ENCODE measurements at places on chromosomes 11 and 22. TPM values are rescaled to one million over a fixed set of nuclear protein-coding genes. Genes with fewer than 3 reads are reported as not detected.
A peak's percentile ranks its signal among the peaks of the same experiment; 100 is the strongest.

GRCh38 chr11:100914415-100915110 lies 215.1 kb downstream of the PGR start:
- no peaks in the 10 kb centered on the region for H3K36me3 ChIP-seq
- no peak for DNase-seq
- H3K27me3 ChIP-seq, result no peaks in the 10 kb centered on the region
- no peak overlapping the region for H3K4me3 ChIP-seq
- no peak overlapping the region for H3K27ac ChIP-seq
- no peaks in the 10 kb centered on the region for H3K4me1 ChIP-seq

DNA sequence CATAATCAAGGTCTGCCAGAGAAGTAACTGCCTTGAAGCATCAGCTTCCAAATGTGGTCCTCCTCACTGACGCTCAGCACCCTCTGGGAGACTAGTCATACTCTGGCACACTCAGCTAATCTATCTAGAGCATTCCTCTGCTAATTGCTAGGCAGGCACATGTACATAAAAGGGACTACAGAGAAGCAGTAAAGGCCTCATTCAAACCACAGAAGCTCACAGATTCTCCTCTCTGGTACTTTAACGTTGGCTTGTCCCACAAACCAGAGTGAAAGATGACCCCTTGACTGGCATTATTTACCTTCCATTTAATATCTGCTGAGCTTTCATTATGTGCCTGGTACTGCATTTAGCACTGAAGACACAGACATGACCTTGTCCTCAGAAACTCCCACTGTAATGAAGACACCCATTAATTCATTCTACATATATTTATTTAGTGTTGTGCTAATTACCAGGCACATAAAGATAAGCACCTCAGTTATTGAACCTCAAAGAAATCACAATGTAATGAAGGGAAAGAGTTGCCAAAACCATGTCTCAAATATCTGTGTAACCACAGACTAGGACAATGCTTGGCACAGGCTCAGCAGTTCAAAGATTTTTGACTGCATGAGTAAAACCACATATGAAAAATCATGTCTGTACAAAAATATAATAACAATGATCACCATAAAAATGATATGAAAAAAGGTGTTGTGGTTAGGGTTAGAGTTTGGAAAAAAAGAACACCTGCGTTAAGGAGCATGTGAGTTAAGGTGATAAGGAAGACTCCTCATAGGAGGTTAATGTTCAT lies 550.4 kb downstream of the DLG2 start:
- no peak overlapping the region for H3K27ac ChIP-seq
- H3K27me3 ChIP-seq, result no peaks in the 10 kb centered on the region
- DNase-seq, result no peak
- no peak overlapping the region for H3K4me3 ChIP-seq
- H3K36me3 ChIP-seq, result no peaks in the 10 kb centered on the region

DNA sequence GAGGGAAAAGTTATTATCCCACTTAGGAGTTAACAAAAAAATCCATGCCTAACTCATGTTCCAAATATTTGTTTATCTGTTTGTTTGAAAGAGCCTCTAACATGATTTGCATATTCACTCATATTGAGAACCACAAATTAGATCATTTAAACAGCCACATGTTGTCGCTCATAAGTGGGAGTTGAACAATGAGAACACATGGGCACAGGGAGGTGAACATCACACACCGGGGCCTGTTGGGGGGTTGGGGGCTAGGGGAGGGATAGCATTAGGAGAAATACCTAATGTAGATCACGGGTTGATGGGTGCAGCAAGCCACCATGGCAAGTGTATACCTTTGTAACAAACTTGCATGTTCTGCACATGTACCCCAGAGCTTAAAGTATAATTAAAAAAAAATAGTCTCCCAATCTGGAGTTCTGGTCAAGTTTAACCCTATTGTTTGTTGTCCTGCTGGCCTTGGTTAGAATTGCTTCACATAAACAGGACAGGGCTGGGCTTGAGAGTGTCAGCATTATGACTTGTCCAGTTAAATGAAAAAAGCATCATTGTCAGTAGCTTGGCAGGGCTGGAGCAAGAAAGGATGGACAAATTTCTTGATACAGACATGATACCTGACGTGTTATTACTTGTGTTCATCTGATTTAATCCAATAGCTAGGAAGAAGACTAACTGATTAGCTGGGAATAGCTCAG lies 57.8 kb upstream of the PSMA1 start:
- H3K27ac ChIP-seq, result no peak overlapping the region
- no peaks in the 10 kb centered on the region for H3K36me3 ChIP-seq
- DNase-seq, result no peak

DNA sequence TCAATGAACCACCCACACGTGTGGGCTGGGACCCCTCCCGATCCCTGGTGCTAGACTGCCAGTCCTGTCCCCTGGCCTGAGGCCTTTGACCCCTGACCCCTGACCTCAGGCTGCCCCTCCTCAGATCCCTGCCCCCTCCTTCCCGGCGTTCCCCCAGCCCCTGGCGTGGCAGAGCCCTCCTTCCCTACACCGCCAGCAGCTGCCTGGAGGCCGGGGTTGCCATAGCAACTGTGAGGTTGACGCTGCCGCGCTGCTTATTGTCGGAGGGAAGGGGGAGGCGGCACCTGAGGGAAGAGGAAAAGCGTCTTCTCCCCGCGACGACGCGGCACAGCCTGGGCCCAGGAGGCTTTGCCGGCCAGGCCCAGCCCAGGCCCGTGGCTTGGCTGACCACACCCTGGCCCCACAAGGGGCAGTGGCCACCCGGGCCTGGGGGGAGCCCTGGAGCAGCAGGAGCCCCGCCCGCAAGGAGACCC lies 32.6 kb downstream of the SHANK3 start:
- no peaks in the 10 kb centered on the region for H3K4me1 ChIP-seq
- H3K36me3 ChIP-seq, result no peaks in the 10 kb centered on the region
- H3K27ac ChIP-seq, result no peak overlapping the region
- DNase-seq, result no peak
- no peaks in the 10 kb centered on the region for H3K27me3 ChIP-seq
- H3K4me3 ChIP-seq, result no peak overlapping the region

- H3K27ac ChIP-seq, result no peak overlapping the region
- H3K27me3 ChIP-seq, result no peaks in the 10 kb centered on the region
- no peaks in the 10 kb centered on the region for H3K36me3 ChIP-seq
- DNase-seq, result no peak
- no peaks in the 10 kb centered on the region for H3K4me1 ChIP-seq
These were observed 35.7 kb upstream of the GAB2 start for GRCh38 chr11:78453140-78453935.

DNA sequence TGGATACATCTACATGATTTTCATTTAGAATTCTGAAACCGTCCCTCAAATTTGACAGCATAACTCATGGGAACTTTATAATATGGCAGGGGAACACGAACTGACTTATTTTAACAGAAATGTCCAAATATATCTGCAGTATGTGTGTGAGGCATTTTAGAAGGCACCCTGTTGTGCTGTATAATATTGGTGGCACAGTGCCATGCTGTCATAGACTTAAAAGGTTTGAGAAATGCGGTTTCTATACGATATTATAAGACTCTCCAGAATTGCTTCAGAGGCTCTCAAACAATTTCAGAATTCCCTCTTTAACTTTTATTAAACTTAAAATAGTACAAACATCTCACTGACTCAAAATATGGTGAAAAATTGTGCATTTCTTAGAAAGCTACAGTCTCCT lies 181.6 kb downstream of the MSANTD4 start:
- H3K4me3 ChIP-seq, result no peak overlapping the region
- H3K4me1 ChIP-seq, result no peaks in the 10 kb centered on the region
- H3K27me3 ChIP-seq, result no peaks in the 10 kb centered on the region

- H3K27me3 ChIP-seq, result no peaks in the 10 kb centered on the region
- DNase-seq, result no peak
- H3K4me3 ChIP-seq, result no peak overlapping the region
- H3K4me1 ChIP-seq, result peaks cover 7% of the 10 kb centered on the region
These were observed 3.5 kb downstream of the IFT27 start for GRCh38 chr22:36772451-36772850.

DNA sequence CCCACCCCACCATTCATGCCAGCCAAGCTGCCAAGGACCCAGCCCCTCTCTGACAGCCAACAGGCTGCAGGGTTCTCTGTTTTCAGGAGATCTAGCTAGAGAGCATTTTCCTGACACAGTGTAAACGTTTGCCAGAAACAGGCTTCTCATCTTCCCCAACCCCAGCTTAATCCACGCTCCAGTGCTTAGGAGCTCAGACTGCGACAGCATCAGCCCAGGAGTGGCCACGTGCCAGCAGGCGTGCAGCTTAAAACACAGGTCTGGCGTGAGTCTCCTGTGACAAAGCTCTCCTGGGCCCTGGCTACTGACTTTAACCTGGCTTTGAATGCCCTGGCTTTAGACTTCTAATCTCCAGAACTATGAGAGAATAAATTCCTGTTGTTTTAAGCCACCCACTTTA lies 66.6 kb downstream of the GALNT18 start:
- H3K4me1 ChIP-seq, result no peaks in the 10 kb centered on the region
- H3K36me3 ChIP-seq, result no peaks in the 10 kb centered on the region
- H3K4me3 ChIP-seq, result no peak overlapping the region
- H3K27me3 ChIP-seq, result no peaks in the 10 kb centered on the region
- DNase-seq, result no peak

GRCh38 chr11:130124096-130124495 lies 35.5 kb upstream of the ST14 start:
- peaks cover 15% of the 10 kb centered on the region for H3K4me1 ChIP-seq
- peak overlapping the region; percentile 82 for H3K27ac ChIP-seq
- DNase-seq, result peak; percentile 21
- no peak overlapping the region for H3K4me3 ChIP-seq
- H3K27me3 ChIP-seq, result no peaks in the 10 kb centered on the region
- H3K36me3 ChIP-seq, result peaks cover 22% of the 10 kb centered on the region

DNA sequence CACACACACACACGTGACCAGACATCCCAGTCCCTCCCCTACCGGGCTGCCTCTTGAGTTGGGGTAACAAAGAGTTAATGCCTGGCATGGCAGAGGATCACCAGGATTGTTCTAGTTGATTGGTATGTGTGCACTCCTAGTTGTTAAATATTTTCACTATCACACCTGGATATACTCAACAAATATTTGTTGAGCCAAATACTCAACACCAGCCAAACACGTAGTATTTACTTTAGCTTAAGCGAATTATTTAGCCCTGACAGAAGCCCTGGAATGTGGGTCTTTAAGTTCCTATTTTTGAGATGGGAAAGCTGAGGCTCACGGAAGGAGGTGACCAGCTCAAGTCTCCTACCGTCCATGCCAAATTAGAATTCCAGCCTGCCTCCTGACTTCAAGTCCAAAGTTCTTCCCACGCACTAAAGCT lies 10.5 kb downstream of the CD3E start:
- no peaks in the 10 kb centered on the region for H3K36me3 ChIP-seq
- DNase-seq, result no peak
- H3K27ac ChIP-seq, result no peak overlapping the region
- peaks cover 20% of the 10 kb centered on the region for H3K4me1 ChIP-seq

- H3K27ac ChIP-seq, result peak overlapping the region; percentile 95
- H3K27me3 ChIP-seq, result no peaks in the 10 kb centered on the region
- peaks cover 11% of the 10 kb centered on the region for H3K36me3 ChIP-seq
- no peak overlapping the region for H3K4me3 ChIP-seq
- DNase-seq, result no peak
These were observed 2.3 kb upstream of the MALAT1 start for GRCh38 chr11:65496304-65497140.

DNA sequence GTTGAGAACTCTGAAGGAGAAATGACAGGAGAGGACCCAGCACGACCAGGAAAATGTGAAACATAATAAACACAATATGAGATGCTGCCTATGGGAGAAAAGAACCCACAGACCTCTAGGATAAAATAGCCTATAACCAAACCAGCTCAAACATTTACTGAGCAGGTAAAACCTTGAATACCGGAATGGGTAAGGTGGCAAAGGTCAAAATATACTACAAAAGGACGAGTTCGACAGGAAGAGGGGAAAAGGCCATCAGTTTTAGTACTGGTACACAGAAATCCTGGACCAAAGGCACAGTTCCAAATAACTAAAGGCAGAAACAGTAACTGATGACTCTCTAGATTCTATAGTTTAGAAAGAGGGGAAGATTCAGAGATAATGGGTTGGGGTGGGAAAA lies 96.3 kb downstream of the AMBRA1 start:
- H3K4me1 ChIP-seq, result no peaks in the 10 kb centered on the region
- H3K36me3 ChIP-seq, result peaks cover 6% of the 10 kb centered on the region
- H3K27me3 ChIP-seq, result no peaks in the 10 kb centered on the region

DNA sequence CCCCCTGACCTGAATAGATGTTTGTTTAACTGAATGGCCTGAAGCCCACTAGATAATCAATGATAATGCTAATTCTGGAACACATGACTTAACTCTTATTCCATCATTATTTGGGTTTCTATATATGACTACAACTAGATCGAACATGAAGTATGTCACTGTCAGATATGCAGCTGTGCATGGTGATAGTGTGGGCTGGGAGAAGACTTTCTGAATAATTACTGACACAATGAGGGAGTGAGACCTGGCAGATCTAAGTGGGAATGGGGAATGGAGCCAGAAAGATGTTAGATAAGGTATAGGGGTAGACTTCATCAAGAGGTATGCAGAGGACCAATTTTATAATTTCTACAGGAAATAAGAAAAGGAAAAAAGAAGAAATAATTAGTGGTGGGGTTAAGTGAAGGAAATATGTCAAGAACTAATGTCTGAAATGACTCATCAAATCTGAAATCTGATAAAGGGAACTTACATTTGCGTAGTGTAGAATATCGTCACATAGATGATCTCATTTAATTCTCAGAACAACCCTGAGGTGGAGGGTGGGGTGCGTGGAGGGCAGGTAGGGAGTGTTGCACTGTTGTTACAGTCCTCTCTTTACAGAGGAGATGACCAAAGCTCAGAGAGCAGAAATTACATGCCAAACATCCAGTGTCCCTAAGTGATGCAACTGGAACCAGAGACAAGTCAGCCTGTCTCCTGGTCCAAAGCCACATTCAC lies 68.2 kb upstream of the EED start:
- H3K27ac ChIP-seq, result no peak overlapping the region
- no peak overlapping the region for H3K4me3 ChIP-seq
- no peak for DNase-seq
- peaks cover 15% of the 10 kb centered on the region for H3K4me1 ChIP-seq
- H3K27me3 ChIP-seq, result no peaks in the 10 kb centered on the region
- H3K36me3 ChIP-seq, result no peaks in the 10 kb centered on the region

GRCh38 chr11:7202412-7202811 lies 49.3 kb upstream of the SYT9 start:
- no peaks in the 10 kb centered on the region for H3K4me1 ChIP-seq
- H3K4me3 ChIP-seq, result no peak overlapping the region
- DNase-seq, result no peak
- H3K27me3 ChIP-seq, result no peaks in the 10 kb centered on the region
- no peak overlapping the region for H3K27ac ChIP-seq

The CD44 gene
- 418 TPM for total RNA-seq

The SAA4 gene
- total RNA-seq, result not detected

The MRGPRX2 gene
- not detected for total RNA-seq

The MS4A6E gene
- total RNA-seq, result not detected

The TOMM22 gene
- 43.3 TPM for total RNA-seq

The ST3GAL4 gene
- 63.1 TPM for total RNA-seq

The RFPL3 gene
- total RNA-seq, result not detected

The VWA5A gene
- 16.4 TPM for total RNA-seq

The KRTAP5-5 gene
- total RNA-seq, result not detected

Measured in esophagus squamous epithelium (tissue), 5 donors.